ENCODE measurements at places on chromosomes 12 and 14. TPM values are rescaled to one million over a fixed set of nuclear protein-coding genes. Genes with fewer than 3 reads are reported as not detected.

- no peak for DNase-seq
Observed at GRCh38 chr14:50951032-50951431, 6.7 kb upstream of the PYGL start.

DNA sequence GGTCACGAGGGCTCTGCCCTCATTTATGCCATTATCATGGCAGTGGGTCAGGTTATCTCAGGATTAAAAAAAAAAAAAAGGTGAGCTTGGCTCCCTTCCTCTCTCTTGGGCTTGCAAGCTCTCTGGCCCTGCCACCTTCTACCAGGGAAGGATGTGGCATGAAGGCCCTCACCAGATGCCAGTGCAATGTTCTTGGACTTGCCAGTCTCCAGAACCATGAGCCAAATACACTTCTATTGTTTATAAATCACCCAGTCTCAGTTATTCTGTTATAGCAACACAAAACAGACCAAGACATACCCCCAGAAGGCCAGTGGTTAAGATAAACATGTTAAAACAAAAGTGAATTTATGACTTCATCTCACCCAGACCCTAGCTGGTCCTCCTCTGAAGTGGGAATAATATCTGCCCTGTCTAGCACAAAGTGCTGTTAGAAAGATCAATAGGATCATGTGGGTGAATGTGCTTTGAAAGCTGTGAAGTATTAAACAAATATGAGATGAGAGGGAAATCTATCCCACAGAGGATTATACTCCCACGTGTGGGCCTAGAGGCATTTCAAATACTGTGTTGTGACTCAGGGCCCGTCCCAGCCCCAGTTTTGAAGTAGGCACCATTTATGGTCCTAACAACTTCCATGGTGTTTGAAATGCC lies 88.6 kb downstream of the NINJ2 start:
- DNase-seq: no peak

The DLGAP5 gene
- total RNA-seq: 94.1 TPM

DNA sequence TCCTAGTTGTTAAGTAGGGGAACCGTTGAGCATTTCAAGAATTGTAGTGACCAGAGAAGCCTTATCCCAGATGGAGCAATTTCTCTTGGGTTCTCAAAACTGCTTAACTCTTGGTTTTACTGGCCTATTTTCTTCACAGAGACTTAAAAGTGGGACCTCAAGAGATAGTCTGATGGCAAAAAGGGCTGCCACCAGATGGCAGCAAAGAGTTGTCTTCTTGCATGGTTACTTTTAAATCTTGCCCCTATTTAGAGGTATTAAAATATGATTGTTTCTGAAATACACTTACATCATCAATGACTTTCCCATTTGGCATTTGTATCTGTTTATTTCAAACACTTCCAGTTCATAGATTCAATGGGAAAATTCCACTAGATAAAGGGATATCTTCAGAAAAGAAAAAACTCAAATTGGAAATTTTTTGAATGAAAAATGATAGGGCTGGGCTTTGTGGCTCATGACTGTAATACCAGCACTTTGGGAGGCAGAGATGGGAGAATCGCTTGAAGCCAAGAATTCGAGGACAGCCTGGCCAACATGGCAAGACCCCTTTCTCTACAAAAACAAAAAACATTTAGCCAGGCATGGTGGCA lies 69.9 kb upstream of the CNTN1 start:
- DNase-seq: peak; percentile 74

- no peak for DNase-seq
Observed at GRCh38 chr12:7934091-7934888, 1.7 kb downstream of the SLC2A3 start.

DNA sequence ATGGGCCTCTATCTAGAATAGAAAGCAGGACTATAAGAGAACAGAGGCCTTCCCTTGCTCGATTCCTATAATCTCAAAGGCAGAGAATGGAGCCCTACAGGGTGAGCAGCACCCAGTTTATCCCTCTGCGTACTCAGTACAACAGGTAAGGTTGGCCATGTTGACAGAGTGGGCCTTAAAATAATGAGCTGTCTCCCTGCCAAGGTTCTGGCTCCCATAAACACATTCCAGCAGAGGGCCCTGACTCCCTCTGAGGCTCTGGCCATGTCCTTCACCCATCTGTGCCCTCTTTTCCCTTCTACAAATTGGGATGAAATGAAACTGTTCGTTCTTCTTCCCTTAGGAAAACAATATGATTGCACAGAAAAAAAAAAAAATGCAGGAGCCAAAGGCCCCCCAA lies 16.9 kb upstream of the PNMA1 start:
- DNase-seq: no peak

GRCh38 chr12:16228067-16228466 lies 49.4 kb downstream of the SLC15A5 start:
- no peak for DNase-seq

- no peak for DNase-seq
Observed at GRCh38 chr12:52517888-52518287, 2.3 kb downstream of the KRT5 start.

DNA sequence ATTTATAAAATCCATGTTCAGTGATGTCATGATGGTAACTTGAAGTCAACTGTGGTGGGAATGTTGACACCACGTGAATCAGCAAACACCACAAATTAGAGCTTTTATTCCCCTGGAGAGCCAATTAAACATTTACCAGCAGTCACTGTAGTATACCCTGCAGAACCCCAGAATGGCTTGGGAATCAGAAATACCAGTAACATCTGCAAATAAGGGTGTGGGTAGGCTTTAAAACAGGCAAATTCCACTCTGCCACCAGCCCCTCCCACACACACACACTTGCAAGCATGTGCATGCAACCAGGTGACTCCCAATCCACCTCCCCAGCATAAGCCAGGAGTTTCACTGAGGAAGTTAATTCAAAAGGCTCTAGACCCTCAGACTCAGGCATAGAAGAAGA lies 63.6 kb upstream of the TMEM263 start:
- peak; percentile 14 for DNase-seq

GRCh38 chr12:127393465-127393864 lies 873.5 kb upstream of the TMEM132C start:
- no peak for DNase-seq

GRCh38 chr14:23828001-23828400 lies 125.6 kb upstream of the DHRS4 start:
- no peak for DNase-seq

DNA sequence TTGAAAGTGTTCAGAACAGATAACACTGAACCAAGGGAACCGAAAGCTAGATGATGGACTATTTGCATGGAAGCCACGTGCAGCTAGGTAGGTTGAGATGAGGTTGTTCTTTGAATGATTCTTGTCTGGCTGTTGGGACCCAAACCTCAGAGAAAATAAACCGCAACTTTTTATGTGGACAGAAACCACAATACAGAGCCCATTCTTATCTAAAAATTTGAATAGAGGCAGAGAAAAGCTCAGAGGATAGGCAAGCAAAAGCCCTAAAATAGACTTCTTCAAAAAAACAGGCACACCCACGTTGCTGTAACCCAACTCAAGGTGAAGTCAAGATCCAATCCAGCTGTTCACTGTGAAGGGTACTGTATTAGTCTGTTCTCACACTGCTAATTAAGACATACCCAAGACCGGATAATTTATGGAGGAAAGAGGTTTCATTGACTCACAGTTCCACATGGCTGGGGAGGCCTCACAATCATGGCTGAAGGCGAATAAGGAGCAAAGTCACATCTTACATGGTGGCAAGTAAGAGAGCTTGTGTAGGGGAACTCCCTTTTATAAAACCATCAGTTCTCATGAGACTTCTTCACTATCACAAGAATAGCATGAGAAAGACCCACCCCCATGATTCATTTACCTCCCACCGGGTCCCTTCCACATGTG lies 353.8 kb downstream of the AACS start:
- DNase-seq: no peak

DNA sequence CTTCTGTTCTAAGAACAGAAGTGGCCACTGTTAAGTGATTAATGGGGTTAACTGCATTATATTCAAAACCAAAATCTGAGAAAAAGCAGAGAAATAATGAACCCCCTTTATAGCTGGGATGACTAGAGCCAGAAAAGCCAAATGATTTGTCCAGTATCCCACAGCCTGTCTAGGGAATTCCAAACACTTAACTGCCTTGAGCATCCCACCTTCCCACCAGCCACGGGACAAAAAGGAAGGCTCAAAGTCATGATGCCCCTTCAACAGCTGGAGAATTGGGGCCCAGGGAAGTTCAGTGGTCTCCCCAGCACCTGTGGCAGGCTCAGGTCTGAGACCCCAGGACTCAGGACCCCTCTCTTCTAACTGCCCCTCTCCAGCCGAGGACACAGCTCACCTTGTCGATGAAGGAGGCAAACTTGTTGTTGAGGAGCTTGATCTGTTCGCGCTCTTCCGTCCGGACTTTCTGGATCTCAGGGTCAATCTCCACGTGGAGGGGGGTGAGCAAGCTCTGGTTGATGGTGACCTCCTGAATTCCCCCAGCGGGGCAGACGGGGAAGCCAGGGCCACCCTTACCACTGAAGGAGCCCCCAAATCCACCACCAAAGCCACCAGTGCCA lies 605 bp downstream of the KRT4 start:
- DNase-seq: no peak

The UNC79 gene
- not detected for total RNA-seq
